ENCODE measurements at places on chromosomes 13 and 19. TPM values are rescaled to one million over a fixed set of nuclear protein-coding genes. Genes with fewer than 3 reads are reported as not detected.

Gene KCTD4
- total RNA-seq: not detected

Gene ADGRE3
- total RNA-seq: 0.14 TPM

Gene DAND5
- not detected for total RNA-seq

Gene ZNF497
- 1.3 TPM for total RNA-seq

Gene ZNF780A
- 11.4 TPM for total RNA-seq

Gene PPM1N
- total RNA-seq: 1.5 TPM

Gene CEACAM1
- not detected for total RNA-seq

Gene FAM216B
- total RNA-seq: not detected
